ENCODE measurements at places on chromosomes 1 and 21.

GRCh38 chr1:99850459-99851291 lies 514 bp downstream of the AGL start:
- no peak for DNase-seq

GRCh38 chr1:38892976-38893375 lies 11.6 kb upstream of the GJA9 start:
- no peak for DNase-seq

DNA sequence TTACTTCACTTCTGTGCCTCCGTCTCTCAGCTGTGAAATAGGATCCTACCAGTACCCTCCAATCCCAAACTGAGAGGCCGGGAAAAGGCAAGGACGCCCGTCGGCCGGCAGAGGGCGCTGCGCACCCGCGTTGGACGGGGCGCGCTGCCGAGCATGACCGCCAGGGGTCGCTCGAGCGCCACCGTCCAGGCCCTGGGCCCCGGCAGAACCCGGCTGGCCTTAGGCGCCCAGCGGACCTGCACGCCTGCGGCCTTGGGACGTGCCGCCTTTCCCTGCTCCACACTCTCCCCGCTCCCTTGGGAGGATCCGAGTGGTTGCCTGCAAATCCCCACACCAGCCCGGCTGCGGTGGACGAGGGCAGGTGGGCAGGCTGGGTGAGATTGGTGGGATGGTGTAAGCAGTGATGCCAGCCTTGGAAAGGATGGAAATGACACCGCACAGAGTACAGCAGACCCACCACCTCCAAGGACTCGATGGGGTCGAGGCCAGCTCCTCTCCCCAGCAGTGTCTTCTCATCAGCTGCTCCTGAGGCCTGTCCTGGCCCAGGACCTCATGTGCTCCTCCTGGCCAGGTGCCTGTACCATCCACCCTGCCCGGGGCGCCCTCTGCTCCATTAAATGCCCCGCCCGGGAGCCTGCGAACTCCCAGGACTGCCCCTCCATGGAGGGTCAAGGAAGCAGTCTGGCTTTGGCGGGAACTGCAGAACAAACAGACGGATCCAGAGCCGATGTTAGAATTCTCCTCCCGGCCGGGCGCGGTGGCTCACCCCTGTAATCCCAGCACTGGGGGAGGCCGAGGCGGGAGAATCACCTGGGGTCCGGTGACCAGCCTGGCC lies 47.4 kb upstream of the LBR start:
- DNase-seq, result peak; percentile 85

GRCh38 chr1:156480411-156481192 lies 20.0 kb downstream of the MEF2D start:
- DNase-seq, result no peak

DNA sequence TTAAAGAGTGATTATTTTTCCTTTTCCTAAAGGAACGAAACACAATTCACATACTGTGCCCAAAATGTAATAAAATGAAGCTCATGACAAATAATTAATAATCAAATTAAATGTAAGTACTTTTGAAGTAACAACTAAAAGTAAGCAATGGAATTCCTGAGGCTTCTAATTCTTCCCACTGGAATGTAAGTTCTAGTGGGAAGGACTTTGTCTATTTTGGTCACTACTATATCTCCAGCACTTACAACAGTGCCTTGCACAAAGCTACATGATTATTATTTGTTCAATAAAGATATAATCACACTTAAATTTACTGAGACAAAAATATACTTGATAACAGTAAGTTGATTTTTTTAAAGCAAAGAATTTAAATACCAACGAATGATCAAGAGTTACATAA lies 128.8 kb downstream of the COQ8A start:
- no peak for DNase-seq

DNA sequence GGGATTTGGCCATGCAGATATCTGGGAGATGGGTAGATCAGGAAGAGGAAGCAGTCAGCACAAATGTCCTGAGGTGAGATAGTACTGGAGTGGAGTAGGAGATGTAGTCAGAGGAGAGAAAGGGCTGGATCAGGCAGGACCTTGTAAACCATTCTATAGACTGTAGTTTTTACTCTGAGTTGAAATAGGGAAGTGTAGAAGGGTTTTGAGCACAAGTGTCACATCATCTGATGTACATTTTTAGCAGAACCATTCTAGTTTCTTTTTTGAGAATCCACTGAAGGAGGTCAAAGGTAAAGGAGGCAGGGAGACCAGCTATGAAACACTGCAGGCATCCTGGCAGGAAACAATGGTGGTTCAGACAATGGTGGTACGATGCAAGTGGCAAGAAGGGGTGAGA lies 194.6 kb upstream of the RRP15 start:
- no peak for DNase-seq

DNA sequence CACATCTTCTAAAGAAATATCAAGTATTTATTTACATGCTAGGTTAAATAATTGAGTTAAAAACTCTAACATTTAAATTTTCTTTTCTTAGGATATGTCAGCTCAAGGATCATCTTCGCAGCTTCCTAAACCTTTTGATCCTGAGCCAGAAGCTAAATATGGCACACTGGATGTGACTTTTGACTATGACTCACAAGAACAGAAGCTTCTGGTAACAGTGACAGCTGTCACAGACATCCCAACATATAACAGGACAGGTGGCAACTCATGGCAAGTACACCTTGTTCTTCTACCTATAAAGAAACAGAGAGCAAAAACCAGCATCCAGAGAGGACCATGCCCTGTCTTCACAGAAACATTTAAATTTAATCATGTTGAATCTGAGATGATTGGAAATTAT lies 132.7 kb upstream of the SERTAD4 start:
- no peak for DNase-seq

GRCh38 chr1:147771226-147772125 lies 11.1 kb upstream of the GJA5 start:
- no peak for DNase-seq

- DNase-seq, result no peak
These were observed 2.0 kb upstream of the SYT6 start for GRCh38 chr1:114155706-114156105.

DNA sequence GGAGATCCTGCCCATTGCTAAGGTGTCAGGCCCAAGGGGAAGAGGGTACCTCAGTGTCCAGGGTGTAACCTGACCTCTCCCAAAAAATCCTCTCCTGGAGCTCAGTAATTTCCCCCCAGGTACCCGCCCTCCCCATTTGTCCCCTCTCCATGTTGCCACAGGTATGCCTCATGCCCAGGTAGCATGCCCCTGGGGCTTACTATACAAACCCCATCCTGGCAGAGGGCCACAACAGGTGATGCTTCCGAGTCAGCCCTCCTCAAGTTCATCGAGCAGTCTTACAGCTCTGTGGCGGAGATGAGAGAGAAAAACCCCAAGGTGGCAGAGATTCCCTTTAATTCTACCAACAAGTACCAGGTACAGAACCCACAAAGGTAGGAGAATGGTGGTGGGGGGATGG lies 15.7 kb downstream of the ATP1A4 start:
- no peak for DNase-seq

DNA sequence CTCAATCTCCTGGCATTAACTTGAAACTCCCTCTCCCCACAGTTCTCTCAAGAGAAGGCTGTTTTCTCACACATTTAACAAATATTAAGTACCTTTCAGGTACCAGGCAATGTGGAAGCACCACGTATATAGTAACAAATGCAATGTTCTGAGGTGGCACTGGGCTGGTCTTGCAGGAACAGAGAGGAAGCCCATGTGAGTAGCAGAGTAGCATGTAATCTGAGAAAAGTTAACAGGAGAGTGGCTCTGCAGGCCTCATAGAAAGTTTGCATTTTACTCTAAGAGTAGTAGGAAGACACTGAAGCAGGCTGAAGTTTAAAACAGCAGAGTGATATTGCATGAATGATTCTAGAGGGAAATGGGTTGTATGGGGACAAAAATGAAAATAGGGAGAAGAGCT lies 21.0 kb downstream of the ZNF281 start:
- no peak for DNase-seq

GRCh38 chr21:45847870-45848269 lies 133.7 kb upstream of the COL6A1 start:
- DNase-seq, result no peak

DNA sequence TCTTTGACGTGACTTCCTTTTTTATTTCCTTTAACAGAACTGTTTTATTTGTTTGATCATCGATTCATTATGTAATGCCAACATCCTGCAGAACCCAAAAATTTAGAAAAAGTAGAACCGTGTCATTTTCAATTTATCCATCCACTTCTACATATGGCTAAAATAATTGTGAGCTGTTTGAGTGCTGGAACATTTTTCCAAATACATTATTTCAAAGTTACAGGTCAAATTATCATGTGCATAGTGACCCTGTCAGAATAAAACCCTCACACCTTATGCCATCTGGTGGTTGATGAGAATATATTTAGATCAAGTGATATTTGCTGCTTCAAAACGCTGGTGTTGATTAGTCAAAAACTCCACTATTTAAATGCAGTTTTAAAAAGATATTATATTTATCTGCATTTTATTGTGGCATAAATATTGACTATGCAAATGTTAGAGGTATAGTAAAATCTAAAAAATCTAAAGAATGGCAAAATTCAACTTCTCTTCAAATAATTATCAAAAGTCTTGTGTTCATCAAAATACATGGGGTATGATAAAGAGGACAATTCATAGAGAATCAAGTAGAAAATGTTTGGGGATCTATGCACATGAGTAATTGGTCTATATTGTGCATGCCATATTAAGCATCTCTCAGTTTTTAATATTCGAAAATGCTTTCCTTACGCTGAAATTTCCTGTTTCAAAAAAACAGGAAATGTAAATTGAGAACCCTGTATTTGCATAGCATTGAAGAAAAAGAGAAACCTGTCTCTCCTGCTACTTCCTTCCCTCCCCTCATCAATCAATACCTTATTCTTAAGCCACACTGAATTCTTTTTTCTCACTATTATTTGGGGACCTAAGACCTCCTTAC lies 39.7 kb downstream of the UBE2U start:
- no peak for DNase-seq

- DNase-seq, result no peak
These were observed 14.4 kb downstream of the COL16A1 start for GRCh38 chr1:31689379-31689778.

- no peak for DNase-seq
These were observed 831.1 kb upstream of the NCAM2 start for GRCh38 chr21:20167059-20167458.

- DNase-seq, result no peak
These were observed 8.4 kb downstream of the C1orf87 start for GRCh38 chr1:60065199-60065598.

DNA sequence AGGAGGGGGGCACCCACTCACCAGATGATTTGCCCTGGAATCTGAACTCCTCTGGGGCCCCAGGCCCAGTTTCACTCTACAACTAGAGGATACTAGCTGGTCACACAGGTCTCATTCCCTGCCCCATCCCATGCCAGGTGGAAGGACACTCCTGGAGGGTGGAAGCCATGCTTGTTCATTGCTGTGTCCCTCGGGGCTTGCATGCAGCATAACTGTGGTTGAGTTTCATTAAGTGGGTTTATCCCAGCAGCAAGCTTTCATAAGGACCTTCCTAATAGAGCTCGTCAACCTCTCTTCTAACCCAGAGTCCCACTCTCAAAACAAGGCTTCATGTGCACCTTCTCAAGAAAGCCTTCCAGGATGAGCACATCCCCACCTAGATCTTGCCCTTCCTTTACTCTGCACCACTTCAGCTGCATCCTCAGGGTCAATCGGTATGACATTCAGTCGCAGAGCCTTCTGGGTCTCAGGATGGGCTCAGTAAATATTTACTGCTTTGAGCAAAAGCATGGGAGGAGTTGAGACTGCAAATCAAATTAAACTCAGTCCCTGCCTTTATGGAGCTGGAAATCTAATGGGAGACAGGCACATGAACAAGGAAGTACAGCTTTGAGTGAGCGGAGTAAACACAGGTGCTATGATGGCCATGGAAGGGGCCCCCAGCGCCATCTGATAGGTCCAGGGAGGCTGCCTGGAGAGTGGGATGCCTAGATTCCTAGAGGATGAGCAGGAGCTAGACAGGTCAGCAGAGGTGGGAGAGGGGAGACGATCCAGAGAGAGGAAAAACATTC lies 32.3 kb downstream of the LAMB3 start:
- no peak for DNase-seq

- DNase-seq, result no peak
These were observed 115.5 kb upstream of the NCAM2 start for GRCh38 chr21:20882462-20883407.

DNA sequence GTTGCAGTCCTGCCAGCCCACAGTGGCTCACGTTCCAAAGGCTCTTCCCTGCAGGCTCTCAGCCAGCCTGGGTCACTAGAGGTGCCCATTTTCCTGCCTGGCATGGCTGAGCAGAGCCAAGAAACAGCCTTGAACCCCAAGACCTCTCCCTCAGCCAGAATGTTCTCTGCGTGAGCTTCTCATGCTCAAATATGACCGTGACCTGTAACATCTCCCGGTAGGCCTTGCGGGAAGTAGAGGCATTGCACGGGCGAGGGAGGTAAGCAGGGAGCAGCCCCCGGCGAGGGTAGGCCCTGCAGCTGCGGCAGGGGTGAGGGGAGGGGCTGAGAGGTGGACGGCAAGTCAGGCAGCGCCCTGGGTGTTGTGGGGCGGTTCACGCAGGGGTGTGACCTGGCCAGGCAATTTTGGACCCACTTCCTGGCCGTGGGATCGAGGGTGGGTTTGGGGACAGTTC lies 20.0 kb downstream of the RRP1 start:
- no peak for DNase-seq

DNA sequence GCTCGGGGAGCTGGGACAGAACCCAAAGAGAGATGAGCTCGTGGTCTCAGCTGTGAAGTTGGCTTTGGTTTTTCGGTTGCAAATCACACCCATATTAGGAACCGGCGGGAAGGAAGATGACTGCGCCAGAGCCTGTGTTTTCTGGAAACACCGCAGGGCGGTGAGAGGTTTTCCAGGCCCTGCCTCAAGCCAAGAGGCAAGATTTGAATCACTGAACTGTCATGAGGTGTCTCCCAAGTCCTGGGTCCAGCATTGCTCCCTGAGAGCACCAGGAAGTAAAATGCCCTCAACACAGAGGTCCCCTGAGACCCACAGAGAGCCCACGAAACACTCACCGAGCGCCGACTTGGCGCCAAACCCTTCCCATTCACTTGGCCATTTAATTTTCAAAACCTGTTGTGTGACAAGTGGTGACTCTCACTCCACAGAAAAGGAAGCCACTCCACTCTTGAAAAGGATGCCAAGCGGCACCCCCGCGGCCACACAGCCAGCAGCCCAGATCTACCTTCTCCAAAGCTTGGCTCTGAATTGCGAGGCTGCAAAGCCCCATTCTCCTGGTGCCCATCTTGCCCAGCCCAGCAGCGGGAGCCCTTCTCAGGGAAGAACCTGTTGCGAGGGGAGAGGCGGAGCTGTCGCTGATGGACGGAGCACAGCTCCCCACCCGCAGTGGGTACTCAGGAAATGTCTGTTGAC lies 99.0 kb upstream of the RUNX3 start:
- DNase-seq, result no peak

Measured in NCI-H2107 (cell line).